ENCODE measurements at places on chromosomes 12 and 14.

- H3K36me3 ChIP-seq: no peaks in the 10 kb centered on the region
- no peak overlapping the region for H3K27ac ChIP-seq
- peaks cover 21% of the 10 kb centered on the region for H3K27me3 ChIP-seq
These were observed 29.0 kb downstream of the DLK1 start for GRCh38 chr14:100755649-100756048.

GRCh38 chr14:75427482-75428229, at the start of gene JDP2:
Gene JDP2, plus strand, starts transcription at chr14:75428022. Its CDS starts 9,899 bp downstream, at chr14:75437921.
- H3K4me3 ChIP-seq: peak within 1 kb of the TSS; percentile 67
- H3K4me1 ChIP-seq: peaks cover 17% of the 10 kb centered on the region
- peaks cover 5% of the 10 kb centered on the region for H3K36me3 ChIP-seq

DNA sequence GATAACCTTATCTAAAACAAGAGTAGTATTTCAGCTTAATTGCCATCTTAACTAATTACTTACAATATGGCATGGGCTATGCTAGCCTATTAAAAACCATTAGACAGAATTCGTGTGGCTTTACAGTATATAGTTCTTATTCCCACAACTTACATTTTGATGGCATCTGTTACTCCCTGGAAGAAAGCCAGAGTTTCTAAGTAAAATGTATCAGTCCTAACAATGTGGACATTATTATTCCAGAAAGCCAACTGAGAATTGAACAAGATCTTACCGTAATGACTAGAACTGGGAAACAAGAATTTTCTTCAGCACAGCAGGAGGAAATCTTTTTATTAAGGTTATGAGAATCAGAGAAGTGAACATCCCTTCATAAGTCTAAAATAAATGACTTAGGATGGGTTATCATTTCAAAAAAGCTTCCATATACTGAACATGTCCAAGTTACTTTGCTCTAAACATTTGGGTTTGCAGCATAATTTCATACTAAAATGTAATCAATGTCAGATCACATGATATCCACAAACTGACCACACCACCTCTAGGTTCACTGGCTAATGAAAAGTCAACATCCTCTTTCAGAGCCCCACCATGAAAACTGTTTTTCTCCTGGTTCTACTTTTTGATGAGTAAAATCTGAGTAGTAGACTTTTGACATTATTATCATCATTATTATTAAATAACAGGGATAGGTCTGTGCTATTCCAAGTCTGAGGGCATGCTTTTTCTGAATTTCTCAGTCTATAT, 179.7 kb downstream of the SSPN start:
- no peaks in the 10 kb centered on the region for H3K36me3 ChIP-seq
- H3K4me1 ChIP-seq: no peaks in the 10 kb centered on the region
- no peak overlapping the region for H3K4me3 ChIP-seq
- no peak for DNase-seq
- H3K27ac ChIP-seq: no peak overlapping the region

DNA sequence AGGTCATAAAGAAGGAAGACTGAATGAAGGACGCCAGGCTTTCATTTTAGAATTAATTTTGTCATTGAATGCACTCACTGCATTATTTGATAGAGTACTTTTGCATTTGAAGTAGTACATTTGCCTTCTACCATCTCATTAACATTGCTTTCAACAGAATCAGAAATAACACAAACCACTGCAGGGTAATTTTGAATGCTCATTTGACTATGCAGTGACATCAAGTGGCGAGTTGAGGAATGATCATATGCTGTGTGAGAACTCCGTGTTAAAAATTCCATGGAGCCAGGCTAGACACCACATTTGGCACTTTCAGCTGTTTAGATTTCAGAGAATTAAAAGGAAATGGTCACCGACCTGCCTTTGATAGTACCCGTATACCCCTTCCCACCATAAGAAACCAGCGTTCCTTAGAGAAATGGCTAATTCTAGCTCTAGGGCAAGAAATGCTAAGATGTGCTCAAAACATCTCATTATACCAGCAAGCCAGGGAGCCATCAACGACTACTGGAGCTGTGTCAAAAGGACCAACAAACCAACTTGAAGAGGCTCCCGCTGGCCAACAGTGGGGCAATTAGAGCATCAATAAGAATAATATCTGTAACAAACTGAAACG, 16.5 kb downstream of the HEBP1 start:
- no peak overlapping the region for H3K4me3 ChIP-seq
- no peak for DNase-seq

GRCh38 chr12:12376646-12377448, 20.0 kb downstream of the BORCS5 start:
- no peaks in the 10 kb centered on the region for H3K27me3 ChIP-seq
- H3K27ac ChIP-seq: peak overlapping the region; percentile 1
- DNase-seq: peak; percentile 54
- peaks cover 37% of the 10 kb centered on the region for H3K36me3 ChIP-seq

DNA sequence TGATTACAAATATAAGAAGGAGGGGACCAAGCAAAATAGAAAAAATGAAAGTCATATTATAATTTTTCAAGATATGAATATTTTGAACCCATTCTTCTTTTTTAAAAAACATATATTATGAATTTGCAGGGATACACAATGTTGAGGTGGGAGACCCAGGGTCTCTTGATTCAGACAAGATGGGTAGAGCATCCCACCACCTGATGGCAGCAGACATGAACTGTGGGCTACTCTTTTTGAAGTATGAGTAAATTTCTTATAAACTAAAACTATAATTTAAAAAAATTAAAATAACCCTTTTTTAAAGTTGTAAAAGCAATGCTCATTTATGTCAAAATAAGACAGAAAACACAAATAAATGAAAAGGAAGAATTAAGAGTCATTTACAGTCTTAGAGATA, 202.7 kb upstream of the PRICKLE1 start:
- no peaks in the 10 kb centered on the region for H3K4me1 ChIP-seq
- H3K27me3 ChIP-seq: no peaks in the 10 kb centered on the region
- no peak overlapping the region for H3K27ac ChIP-seq
- DNase-seq: no peak
- no peak overlapping the region for H3K4me3 ChIP-seq

DNA sequence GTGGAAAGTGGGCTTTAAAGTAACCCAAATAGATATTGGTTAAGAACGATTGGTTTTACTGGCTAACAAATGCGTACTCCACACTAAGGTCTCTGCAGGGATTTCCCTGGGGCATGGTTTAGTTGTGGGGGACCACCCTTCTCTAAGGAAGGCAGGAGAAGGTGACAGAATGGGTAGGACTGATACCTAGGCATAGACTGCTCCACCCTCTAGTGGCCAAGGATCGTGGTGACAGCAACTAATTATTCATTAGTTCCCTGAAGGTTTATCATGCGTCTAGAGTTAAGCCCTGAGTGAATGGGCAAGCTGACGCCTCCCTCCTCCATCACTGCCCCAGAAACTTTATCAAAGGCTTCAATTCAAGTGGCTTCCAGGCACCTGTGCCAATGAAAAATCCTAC, 9.1 kb downstream of the FAM181A start:
- peaks cover 18% of the 10 kb centered on the region for H3K4me1 ChIP-seq
- H3K36me3 ChIP-seq: peaks cover 16% of the 10 kb centered on the region
- H3K4me3 ChIP-seq: no peak overlapping the region
- peak; percentile 44 for DNase-seq

- H3K4me3 ChIP-seq: peak within 1 kb of the TSS; percentile 90
- peaks cover 21% of the 10 kb centered on the region for H3K4me1 ChIP-seq
These were observed at the start of gene MON2 for GRCh38 chr12:62466594-62467491. Gene MON2, plus strand, starts transcription at chr12:62466826. Its CDS starts 382 bp downstream, at chr12:62467208.

GRCh38 chr12:50397117-50397650, 775 bp upstream of the FAM186A start:
- H3K27me3 ChIP-seq: peaks cover 3% of the 10 kb centered on the region
- H3K36me3 ChIP-seq: peaks cover 2% of the 10 kb centered on the region
- H3K4me1 ChIP-seq: peaks cover 7% of the 10 kb centered on the region
- H3K4me3 ChIP-seq: no peak overlapping the region

DNA sequence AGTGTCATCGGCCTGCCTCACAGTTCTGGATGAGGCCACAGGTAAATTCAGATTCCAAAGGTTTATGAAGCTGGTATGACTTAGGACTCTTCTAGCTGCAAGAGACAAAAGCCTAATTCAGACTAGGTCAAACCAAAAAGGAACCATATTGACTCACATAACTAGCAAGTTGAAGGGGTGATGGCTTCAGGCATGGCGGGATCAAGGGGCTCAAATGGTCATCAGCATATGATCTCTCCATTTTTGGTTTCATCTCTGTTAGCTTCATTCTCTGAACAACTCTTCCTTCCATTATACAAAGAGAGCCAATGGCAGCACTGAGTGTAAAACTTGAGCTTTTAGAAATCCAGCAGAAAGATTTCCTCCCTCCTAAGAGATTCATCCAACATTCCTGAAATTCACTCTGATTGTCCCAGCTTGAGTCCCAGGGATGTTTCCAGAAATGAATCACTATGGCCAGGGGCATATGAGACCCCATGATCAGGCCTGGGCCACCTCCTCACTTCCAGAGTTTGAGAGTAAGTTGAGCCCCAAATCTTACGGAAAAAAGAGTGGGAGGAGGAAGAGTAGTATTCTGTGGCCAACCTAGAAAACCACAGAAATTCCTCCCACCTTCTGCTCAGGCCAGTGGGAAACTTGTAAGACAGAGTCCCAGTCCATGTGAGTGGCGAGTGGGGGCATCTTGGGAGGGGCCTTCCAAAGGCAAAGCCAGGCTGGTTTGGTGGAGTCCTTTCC, 2.0 kb upstream of the MAP1LC3B2 start:
- peak overlapping the region; percentile 29 for H3K27ac ChIP-seq
- H3K27me3 ChIP-seq: peaks cover 3% of the 10 kb centered on the region
- no peak for DNase-seq
- H3K4me3 ChIP-seq: no peak overlapping the region
- peaks cover 41% of the 10 kb centered on the region for H3K4me1 ChIP-seq
- H3K36me3 ChIP-seq: peaks cover 12% of the 10 kb centered on the region

GRCh38 chr14:93527203-93527607, 96.5 kb downstream of the UNC79 start:
- H3K4me3 ChIP-seq: no peak overlapping the region
- H3K36me3 ChIP-seq: no peaks in the 10 kb centered on the region
- no peaks in the 10 kb centered on the region for H3K4me1 ChIP-seq
- no peak for DNase-seq

GRCh38 chr14:99790978-99791376, 2.2 kb upstream of the EML1 start:
- H3K36me3 ChIP-seq: no peaks in the 10 kb centered on the region
- H3K27ac ChIP-seq: no peak overlapping the region
- H3K4me1 ChIP-seq: peaks cover 12% of the 10 kb centered on the region
- no peak for DNase-seq
- H3K27me3 ChIP-seq: peaks cover 44% of the 10 kb centered on the region

DNA sequence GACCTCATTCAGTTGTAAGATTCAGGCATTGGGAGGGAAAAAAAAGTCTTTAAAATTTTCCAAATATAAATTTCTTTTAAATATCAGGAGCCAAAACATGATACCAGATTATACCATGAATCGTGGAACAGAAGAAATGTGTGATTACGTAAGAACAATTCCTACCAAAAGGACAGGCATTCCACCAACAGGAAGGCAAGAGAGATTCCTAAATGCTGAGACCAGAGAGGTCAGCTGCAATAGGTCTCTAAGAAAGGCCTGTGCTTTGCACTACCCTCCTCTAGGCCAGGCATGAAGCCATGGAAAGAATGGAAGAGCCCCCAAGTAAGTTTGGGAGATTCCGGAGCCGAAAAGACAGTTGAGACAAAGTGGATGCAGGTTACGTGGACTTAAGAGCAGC, 83.7 kb downstream of the PTGER2 start:
- peaks cover 37% of the 10 kb centered on the region for H3K36me3 ChIP-seq
- H3K27ac ChIP-seq: no peak overlapping the region
- H3K4me1 ChIP-seq: peaks cover 72% of the 10 kb centered on the region
- no peak for DNase-seq
- H3K27me3 ChIP-seq: no peaks in the 10 kb centered on the region

- H3K27me3 ChIP-seq: no peaks in the 10 kb centered on the region
- no peak overlapping the region for H3K27ac ChIP-seq
- DNase-seq: no peak
These were observed 91.7 kb downstream of the DERA start for GRCh38 chr12:16002880-16003279.

DNA sequence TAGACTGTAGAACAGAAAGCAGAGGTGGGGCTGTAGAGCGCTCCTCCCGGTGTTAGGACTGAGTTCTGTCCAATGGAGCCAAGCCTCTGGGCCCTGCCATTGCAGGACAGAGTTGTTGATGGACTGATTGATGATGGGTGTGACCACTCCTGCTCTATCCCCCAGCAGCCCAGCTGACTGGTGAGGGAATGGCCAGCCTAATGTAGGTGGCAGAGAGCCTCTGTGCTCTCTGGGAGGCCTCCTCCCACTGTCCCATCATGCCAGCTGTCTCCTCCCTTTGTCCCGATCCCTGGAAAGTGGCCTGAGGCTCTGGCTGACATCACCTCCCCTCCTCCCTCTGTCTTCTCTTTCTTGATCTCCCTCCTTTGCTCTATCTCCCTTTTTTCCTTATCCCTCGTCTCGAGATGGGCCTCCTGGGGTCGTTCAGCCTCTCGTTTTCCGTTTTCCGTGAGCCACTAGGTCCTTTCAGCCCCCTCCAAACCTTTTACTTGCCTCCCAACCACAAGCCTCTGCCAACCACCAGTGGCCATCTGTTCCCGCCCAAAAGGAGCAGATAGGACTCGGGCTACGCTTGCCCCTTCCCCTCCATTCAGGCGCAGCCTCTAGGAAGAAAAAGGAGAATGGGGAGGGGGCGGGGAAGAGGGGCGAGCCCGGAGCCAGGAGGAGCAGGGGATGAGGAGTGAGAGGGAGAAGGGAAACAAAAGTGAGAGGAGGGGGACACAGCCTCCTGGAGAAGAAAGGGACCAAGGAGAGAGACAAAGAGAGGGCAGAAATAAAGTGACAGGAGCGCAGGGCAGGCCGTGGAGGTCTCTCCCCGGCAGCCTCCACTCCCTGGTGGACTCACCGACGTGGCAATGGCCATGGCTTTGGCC, 572 bp downstream of the EFS start:
- H3K27ac ChIP-seq: no peak overlapping the region
- no peak overlapping the region for H3K4me3 ChIP-seq
- DNase-seq: no peak
- peaks cover 42% of the 10 kb centered on the region for H3K27me3 ChIP-seq

- H3K36me3 ChIP-seq: peaks cover 17% of the 10 kb centered on the region
- no peak for DNase-seq
- H3K27me3 ChIP-seq: no peaks in the 10 kb centered on the region
- peaks cover 38% of the 10 kb centered on the region for H3K4me1 ChIP-seq
These were observed 518 bp upstream of the OSBPL8 start for GRCh38 chr12:76560086-76560491.

GRCh38 chr12:50196537-50196936, 29.4 kb upstream of the CERS5 start:
- no peak overlapping the region for H3K27ac ChIP-seq
- DNase-seq: no peak
- H3K27me3 ChIP-seq: no peaks in the 10 kb centered on the region
- H3K4me3 ChIP-seq: no peak overlapping the region
- H3K4me1 ChIP-seq: no peaks in the 10 kb centered on the region

- H3K36me3 ChIP-seq: no peaks in the 10 kb centered on the region
- H3K27ac ChIP-seq: no peak overlapping the region
- peaks cover 13% of the 10 kb centered on the region for H3K27me3 ChIP-seq
- DNase-seq: no peak
- H3K4me1 ChIP-seq: no peaks in the 10 kb centered on the region
These were observed 127.3 kb upstream of the TMPO start for GRCh38 chr12:98388126-98388525.
